ENCODE measurements at places on chromosomes 16 and 17. TPM values are rescaled to one million over a fixed set of nuclear protein-coding genes. Genes with fewer than 3 reads are reported as not detected.

The UTS2R gene
- total RNA-seq = not detected

The CLDN7 gene
- total RNA-seq = 117 TPM

The TBC1D3I gene
- total RNA-seq = 0.72 TPM

DNA sequence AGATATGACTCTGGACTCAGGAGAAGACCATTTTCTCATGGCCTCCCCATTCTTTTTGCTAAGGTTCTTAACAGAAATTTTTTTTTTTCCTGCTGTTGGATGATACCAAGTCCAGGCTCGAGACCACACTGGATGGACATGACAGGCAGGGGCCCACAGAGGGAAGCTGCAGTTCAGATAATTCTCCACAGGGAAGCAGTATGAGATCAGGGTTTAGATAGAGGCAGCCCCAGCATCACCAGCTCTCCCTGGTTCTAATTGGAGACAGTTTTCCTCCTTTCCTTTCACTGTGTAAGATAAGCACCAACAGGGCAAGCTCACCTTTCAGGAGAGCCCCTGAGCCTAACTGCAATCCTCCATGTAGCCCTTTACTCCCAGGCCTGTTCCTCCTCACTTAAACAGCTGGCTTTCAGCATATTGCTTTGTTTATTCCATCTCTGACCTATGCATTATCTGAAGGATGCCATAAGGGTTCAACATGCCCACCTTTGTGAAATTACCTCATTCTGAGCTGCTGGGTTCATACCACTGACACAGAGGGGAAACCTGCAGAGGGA, 108.1 kb downstream of the SNX11 start:
- H3K36me3 ChIP-seq = no peaks in the 10 kb centered on the region
- DNase-seq = no peak
- H3K27ac ChIP-seq = no peak overlapping the region
- H3K4me3 ChIP-seq = no peak overlapping the region
- H3K4me1 ChIP-seq = no peaks in the 10 kb centered on the region

DNA sequence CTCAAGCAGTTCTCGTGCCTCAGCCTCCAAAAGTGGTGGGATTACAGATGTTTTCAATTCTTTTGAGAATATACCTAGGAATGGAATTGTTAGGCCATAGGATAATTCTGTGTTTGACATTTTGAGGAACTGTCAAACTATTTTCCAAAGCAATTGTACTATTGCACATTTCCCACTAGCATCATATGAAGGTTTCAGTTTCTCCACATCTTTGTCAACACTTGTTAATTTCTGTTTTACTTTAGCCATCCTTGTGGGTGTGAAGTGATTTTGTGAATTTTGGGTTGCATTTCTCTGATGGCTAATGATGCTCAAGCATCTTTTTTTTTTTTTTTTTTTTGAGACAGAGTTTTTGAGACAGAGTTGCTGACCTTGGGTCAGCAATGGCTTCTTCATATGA, 6.2 kb downstream of the NT5M start:
- H3K27ac ChIP-seq = no peak overlapping the region
- H3K36me3 ChIP-seq = no peaks in the 10 kb centered on the region
- H3K4me3 ChIP-seq = no peak overlapping the region
